CD4-positive, alpha-beta T cell treated with Interleukin-17A for 4 hours (primary cell): ENCODE measurements at places on chromosomes 2 and 18.

DNA sequence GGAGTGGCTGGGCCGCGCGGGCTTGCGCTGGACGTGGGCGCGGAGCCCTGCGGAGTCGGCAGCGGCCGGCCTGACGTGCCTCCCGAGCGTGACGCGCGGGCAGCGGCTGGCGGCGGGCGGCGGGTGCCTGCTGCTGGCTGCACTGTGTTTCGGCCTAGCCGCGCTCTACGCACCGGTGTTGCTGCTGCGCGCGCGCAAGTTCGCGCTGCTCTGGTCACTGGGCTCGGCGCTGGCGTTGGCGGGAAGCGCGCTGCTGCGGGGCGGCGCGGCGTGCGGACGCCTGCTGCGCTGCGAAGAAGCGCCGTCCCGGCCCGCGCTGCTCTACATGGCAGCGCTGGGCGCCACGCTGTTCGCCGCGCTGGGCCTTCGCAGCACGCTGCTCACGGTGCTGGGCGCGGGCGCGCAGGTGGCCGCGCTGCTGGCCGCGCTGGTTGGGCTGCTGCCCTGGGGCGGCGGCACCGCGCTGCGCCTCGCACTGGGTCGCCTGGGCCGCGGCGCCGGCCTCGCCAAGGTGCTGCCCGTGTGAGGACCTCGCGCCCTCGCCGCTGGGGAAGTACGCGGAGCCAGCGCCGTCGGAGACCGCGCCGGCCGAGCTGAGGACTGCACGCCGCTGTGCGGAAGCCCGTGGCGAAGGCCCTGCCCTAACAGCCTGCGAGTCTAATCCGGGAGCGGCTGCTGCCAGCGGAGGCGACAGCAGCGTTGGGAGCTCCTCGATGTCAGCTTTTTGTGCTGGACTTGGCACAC is 526 bp downstream of the SFT2D3 start:
- peak; percentile 83 for DNase-seq

- DNase-seq = peak; percentile 25
These were observed 66.2 kb downstream of the STAT1 start for GRCh38 chr2:190947711-190948251.

DNA sequence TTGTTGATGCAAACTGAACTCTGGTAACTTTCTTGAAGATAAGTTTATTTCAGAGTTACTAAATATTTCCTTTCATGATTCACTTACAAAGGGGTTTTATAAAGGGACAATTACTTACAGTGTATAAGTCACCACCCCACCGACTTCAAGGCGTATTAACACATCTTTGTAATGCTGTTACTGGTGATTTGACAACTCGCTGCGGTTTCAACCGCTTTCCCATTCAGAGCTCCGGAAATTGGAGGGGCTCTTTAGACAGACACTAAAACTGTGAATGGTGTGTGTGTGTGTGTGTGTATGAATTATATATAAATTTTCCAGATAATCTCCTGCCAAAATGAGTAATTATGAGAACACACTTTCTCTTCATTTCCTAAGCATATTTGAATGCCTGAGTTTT is 4.9 kb downstream of the TM4SF20 start:
- no peak for DNase-seq

- no peak for DNase-seq
These were observed 766.0 kb downstream of the RNF144A start for GRCh38 chr2:7683196-7683595.
